ENCODE measurements at places on chromosomes 4 and X.

DNA sequence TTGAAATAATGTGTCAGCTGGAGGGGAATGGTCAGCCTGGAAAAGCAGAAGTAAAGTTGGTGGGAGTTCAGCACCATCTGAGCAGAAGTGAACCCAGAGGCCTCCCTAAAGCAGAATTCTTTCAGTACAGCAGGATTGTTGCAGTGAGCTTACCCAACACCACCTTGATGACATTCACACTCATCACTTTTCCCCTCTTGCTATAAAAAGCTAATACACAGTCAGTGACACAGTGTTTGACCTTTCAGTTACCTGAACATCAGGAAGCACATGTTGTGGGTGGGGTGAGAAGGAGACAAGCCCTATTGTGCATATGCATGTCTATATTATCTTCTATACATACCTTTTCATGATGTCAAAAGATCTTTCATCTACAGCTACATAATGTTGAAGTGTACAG lies 624.7 kb upstream of the ZFP42 start:
- no peak for DNase-seq

DNA sequence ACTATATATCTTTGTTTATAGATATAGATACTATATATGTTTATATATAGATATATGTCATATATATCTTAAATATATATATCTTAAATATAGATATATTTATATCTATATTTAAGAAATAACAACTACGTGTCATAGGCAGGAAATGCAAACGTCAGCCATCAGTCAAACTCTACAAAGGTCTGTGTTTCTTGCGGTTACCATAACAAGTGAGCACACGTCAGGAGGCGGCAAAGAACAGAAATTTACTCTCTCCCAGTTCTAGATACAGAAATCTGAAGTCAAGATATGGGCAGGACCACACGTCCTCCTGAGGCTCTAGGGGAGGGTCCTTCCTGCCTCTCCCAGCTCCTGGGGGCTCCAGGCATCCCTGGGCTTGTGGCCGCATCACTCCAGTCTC lies 6.5 kb downstream of the PLCXD1 start:
- no peak for DNase-seq

DNA sequence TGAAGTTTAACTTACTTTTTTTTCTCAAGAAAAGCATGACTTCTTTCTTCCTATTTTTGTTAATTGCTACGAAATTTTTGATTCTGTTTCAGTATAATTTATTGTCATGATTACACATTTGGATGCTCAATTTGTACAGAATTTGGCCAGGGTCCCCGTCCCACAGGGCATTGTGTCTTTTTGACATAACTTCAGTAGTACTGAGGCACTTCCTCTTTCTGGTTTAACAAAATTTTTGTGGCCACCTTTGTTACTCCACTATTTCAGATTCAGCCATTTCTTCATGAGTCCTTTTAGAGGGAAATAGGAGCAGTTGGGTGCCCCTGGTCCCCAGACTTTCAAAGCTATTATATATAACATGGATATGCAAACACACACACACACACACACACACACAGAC lies 1248.7 kb downstream of the PCDH7 start:
- no peak for DNase-seq

DNA sequence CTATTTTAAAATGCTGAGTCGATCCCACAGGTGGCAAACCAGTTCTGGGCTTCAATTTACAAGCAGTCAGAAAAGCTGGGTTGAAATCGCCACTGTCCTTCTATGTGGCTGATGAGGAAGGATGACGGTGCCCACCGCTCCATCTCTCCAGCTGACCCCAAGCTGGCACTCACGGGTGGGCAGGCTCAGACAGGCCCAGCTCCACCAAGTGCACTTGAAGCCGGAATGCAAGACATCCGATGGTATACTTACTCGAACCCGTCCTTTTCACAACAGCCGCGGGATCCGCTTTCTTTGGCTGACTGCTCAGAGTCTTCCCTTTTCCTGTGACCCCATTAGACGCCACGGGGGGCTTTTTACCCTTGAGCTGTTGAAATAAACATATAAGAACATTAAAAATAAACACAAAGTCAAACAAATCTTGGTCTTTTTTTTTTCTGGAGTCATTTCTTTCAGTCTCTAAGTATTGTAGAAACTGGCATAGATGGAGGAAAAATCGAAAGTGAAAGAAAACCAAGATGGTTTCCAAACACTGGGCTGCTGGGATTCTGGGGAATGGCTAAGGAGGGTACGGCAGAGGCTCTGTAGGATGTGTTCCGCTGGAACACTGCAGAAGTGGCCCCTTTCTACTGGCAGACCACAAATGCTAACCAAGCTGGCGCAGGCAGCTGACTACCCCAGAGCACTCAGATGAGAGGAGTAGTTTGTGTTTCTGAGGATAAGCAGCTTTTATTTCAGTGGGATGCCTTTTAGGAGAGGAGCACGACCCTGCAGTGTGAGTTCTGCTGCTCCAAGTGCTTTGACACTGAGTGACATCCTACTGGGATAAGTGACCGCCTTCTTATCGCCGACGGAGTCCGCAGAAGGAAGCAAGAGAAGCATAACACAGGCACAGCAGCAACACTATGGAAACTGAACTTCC lies 160.9 kb downstream of the AFAP1 start:
- no peak for DNase-seq

GRCh38 chrX:26262121-26262523 lies 46.2 kb downstream of the MAGEB5 start:
- no peak for DNase-seq

DNA sequence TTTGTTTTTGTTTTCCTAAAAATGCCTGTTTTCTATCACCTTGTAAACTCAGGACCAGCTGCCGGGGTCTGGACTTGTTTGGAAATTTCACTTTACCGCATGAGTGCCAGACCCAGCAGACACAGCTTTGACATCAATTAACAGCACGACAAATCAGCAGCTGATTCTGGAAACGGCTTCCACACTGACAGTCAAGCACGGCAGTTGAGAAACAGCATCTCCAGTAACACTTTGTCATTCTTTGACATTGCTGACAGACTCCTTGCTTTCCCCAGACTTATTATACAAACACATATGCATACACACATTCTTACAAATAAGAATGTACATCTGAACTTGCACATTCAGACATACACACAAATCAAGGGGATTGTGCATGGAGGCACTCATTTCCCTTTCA lies 1017.6 kb upstream of the HS3ST1 start:
- DNase-seq: no peak

GRCh38 chr4:152109531-152110509 lies 349.0 kb upstream of the GATB start:
- no peak for DNase-seq

DNA sequence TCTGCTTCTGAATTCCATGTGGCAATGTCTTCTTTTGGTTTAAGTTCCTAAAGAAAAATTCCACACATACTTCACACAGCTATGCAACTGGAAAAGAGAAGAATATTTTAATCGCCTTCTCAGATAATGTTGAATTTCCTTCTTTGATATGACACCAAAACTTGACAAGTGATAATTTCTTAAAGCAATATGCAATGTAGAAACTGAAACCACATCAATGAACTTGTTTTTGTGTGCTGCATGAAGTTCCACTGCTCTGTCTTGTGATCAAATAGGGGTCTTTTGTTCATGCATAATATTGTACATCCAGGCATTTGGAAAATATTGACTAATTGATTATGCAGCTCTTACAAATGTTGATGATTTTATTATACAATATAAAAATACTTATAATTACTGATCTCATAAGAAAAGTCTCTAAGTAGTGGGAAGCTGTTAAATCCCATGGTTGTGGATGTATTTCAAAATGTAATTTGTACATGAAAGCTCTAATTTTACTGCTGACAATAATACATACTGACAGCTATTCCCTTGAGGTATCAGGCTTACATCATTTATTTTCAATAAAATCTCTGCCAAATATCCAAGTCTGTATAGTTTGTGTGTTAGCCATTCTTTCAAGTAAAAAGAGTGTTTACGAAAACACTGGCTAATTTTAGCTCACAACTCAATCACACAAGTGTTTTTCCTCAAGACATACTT lies 56.5 kb downstream of the AGA start:
- no peak for DNase-seq

DNA sequence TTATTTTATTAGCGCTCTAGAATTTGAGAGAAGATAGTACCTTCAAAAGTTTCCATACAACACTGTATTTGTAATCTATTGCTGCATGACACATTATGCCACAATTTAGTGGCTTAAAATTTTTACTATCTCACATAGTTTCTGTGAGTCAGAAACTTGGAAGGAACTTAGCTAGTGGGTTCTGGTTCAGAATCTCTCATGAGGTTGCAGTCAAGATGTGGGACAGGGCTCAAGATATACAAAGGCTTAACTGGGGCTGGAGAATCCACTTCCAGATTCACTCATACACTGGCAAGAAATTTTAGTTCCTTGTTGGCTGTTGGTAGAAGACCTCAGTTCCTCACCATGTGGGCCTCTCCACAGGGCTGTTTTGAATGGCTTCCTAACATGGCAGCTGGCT lies 11.5 kb upstream of the C4orf54 start:
- no peak for DNase-seq

GRCh38 chrX:114976292-114976691 lies 41.1 kb downstream of the IL13RA2 start:
- no peak for DNase-seq

GRCh38 chr4:41381384-41381783 lies 124.7 kb downstream of the UCHL1 start:
- DNase-seq: no peak

- DNase-seq: no peak
Measured at GRCh38 chrX:16137416-16138107, 14.2 kb downstream of the GRPR start.

- no peak for DNase-seq
Measured at GRCh38 chr4:8869898-8870646, 1.6 kb downstream of the HMX1 start.

DNA sequence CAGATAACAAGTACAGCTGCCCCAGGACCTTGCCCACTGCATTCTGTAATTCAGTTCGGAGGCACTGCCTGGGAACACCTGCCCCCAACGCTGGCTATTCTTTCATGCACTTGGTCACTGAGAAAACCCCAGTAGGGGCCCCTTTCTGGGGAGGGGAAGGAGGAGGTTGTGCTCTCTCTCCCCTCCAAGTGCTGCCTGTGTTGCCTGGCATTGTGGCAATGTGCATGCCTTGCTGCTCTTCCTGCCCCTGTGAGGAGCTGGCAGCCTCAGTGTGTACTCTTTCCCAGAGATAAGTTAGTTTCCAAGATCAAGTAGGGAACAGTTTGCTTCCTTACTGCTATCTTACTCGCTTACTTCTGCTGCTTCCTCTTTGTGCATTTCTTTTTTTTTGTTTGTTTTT lies 90.8 kb downstream of the AASDH start:
- DNase-seq: no peak

GRCh38 chr4:140213749-140214148 lies 59.8 kb upstream of the MAML3 start:
- no peak for DNase-seq

- DNase-seq: no peak
Measured at GRCh38 chr4:145069361-145069760, 28.6 kb downstream of the ANAPC10 start.

GRCh38 chr4:83772685-83773084 lies 236.8 kb downstream of the GPAT3 start:
- DNase-seq: no peak

GRCh38 chrX:38166478-38167083 lies 54.1 kb downstream of the SRPX start:
- no peak for DNase-seq

- DNase-seq: no peak
Measured at GRCh38 chr4:166658585-166658984, 575.7 kb downstream of the SPOCK3 start.

DNA sequence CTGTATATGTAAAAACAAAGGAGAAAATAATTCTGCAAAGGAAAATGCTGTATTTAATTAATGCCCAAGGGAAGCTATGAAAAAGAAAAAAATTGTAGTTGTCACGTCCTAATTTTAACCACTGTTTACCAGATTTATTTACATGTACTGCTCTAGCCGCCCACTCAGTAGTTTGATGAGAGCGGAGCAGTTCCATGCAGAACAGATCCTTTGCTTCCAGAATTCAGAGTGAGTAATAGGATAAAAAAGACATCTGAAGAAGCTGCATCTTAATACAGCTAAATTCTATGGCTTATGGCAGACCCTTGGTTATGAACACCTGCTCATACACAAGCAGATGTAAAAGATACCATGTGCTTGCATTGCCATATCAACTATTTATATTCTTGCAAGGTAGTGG lies 287.0 kb downstream of the GASK1B start:
- no peak for DNase-seq

- no peak for DNase-seq
Measured at GRCh38 chr4:56310401-56311125, 76.7 kb downstream of the AASDH start.

DNA sequence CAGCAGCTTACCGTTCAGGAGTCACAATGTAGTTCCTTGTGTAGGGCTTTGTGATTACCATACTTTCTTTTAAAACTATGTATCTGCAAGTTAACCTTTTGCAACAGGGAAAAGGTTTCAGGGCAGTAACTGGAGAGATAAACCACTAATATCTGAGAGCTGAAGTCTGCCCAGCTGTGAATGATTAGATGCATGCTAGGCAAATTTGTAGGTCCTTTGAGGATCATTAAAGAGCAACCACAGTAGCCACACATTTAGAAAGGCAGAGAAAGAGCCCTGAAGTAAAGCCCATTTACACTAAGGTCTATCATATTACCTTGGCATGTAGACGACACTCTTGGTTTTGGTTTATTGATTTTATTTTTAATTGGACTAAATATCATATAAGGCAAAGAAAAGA lies 60.0 kb downstream of the ATP8A1 start:
- DNase-seq: no peak

DNA sequence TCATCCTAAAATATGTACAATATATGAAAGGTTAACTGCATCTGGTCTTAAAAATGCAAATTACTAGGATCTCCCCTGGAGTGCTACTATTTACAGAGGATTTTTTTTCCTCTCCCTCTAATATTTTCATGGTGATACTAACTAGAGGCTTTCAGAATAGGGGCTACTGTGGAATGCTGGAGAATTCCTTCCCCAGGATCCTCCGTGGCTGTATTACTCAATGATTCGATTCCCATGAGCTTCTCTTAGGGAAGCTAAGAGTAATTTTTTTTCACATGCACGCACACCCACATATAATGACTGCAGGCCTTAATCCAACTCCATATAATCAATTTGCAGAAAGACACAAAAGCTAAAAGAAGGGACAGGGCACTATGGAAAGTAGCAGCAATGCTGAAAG lies 184.7 kb downstream of the ARHGAP6 start:
- no peak for DNase-seq

GRCh38 chr4:8050555-8051206 lies 107.9 kb downstream of the ABLIM2 start:
- no peak for DNase-seq

DNA sequence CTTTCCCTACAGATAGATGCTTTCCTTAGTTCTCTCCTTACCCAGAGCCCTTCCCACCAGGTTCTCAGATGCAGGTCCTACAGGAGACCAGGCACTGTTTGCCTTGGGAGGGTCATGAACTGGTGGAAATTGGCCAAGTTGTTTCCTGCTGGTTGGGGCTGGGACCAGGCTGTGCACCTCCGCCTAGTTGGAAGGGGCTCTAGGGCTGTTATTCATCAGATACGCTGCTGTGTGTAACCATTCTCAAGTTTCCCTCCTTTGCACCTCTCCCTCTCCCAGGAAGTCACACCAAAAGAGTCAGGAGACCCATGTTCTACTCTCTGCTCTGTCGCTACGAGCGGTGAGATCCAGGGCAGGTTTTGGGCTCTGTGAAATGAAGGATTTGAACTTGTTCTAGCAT lies 11.9 kb upstream of the VSIG1 start:
- no peak for DNase-seq

All from cortex of kidney (tissue), 1 donor.